ENCODE measurements at places on chromosomes 12 and 14.

GRCh38 chr14:55327179-55327578, 56.0 kb downstream of the FBXO34 start:
- no peak for DNase-seq

DNA sequence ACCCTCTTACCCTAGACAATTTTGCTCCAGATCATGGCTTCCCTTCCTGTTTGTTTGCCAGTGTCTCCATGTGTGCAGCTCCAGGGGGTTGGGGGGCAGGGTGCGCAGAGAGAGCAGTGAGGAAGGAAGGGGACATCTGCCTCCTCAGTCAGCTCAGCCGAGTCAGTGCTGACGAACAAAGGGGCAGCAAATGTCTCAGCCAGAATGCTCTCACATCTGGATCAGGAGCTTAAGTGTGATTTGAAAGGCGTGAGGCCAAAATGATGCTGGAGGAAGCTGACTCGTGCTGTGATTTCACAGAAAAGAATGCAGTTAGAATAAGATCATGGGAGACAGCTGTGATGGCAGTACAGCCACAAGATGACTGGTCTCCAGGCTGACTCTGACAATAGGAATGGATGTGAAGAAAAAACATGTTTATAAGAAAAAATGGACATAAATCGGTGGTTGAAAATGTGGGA, 27.1 kb upstream of the CDK17 start:
- peak; percentile 82 for DNase-seq

DNA sequence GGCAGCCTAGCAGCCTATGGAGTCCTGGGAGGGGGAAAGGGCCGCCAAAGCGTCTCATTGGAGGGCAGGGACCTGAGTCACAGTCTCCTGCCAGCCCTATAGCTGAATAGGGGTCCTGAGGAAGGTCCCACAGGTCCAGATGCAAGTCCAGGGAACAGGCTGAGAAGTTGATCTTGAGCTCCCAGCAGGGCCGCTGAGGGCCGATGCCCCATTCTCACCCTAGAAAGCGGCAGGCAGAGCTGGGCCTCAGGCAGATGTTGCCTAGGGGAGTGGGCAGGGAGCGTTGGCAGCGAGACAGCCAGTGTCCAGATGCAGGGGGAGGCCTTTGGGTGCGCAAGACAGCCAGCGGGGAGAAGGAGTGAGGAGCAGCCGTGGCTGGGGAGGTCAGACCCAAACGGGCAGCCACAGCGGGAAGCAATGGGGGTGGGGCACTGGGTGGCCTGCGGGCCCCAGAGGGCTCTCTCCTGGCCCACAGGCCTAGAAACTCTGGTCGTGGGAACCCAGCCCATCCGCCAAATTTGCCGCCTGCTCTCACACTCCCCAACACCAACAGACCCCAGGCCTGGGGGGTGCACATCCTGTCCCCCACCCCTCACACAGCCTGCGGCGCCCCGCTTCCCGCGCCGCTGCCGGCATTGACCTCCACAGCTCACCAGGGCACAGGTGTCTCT, 1.1 kb downstream of the HDAC7 start:
- DNase-seq = no peak

- DNase-seq = no peak
Observed at GRCh38 chr14:66293533-66294105, 192.6 kb upstream of the CCDC196 start.

Data from left forelimb (tissue), 1 donor.